ENCODE measurements at places on chromosomes 16 and 17.

- DNase-seq: peak; percentile 94
Observed at GRCh38 chr16:67311607-67312488, 14.7 kb downstream of the KCTD19 start.

DNA sequence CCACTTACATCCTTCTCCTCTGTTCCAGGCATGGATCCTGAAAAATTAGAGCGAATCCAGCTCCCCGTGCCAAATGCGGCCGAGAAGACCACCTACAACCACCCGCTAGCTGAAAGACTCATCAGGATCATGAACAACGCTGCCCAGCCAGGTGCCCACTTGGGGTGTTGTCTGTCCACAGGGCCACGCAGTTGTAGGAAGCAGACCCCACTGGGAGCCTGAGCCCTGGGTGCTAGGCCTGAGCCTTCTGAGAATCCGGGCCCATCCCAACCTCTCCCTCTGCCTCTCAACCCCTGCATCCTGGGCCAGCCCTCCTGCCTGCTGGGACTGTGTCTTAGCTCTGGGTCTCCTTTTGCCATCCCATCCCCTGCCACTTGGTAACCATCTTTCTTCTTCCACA, 95.4 kb downstream of the CLEC16A start:
- DNase-seq: no peak

DNA sequence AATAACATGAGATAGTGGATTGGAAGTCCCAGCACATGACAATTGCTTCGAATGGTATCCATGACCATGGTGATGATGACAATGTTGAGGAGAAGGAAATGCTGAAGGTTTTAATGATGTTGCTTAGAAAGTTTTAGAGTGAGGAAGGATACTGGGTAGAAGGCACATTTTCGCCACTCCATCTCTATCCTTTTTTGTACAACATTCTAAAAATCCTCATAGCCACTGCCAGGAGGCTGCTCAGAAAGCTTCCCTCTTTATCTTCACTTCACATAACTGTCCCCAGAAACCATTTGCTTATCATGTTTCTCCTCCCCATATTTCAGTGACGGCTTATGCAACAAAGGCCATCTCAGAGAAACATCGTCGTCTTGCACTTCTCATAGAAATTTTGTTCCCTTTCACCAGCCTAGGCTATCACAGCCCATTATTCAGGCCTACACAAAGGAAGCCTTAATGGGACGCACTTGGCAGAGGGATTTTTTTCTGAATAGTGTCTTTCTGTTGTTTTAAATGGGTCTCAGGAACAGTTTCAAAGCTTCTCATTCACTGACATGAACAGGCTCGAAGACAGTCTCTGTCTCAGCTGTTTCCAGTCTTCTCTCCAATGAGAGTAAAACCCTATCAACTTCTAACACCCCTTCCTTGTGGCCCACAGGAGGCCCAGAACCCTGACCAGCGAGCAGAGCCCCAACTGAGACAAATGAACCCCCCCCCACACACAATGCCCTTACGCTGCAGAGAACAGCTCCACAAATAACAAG, 506.7 kb downstream of the HAPSTR1 start:
- DNase-seq: no peak

DNA sequence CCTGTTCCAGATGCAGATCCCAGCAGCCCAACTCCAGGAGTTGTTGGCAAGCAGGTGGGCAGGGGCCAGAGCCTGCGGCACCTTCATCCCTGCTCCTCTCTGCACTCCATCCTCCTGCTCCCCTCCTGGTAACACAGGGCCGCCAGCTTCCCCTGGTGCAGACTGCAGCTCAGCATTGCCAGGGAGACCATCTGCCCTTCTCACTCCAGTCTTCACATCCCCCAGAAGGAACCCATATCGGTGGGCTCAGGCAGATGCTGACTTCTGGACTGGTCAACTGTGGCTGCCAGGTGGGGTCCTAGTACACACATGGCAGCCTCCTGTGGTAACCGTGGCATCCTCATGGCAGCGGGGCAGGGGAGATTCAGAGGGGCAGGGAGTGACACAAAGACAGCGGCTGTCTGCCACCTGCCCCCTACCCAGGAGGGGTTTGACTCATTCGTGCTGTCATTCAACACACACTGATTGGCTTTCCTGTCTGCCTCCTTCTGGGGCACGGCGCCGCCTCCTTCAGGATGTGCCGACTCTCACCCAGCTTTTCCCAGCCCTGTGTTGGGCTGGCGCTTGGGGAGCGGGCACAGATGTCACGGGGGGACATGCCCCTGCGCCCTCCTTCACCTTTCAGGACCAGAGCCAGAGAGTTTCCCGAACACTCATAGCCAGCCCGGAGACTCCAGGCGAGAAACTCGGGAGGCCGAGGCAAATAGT, 120.9 kb downstream of the CMIP start:
- no peak for DNase-seq

Measured in MCF 10A (cell line).